CD4-positive, alpha-beta T cell treated with Interferon alpha-2 for 1 hour (primary cell): ENCODE measurements at places on chromosomes 1 and 21.

DNA sequence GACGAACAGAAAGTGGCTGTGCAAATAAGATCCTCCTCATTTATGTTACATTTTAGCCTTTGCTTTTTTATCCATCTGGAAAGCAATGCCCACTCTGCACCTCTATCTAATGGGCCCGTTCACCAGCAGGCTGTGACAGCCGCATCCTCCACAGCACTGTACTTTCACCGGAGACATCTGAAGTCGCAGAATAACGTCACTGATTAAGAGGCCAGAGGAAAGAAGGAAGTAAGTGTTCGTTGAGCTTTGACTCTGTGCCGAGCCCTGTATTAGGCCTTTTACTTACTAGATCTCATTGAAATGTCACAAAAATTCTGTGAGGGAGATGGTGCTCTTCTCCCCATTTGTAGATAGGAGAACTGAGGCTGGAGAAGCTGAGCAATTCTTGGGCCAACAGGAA is 62.3 kb downstream of the KAZN start:
- no peak for DNase-seq

GRCh38 chr1:73310797-73311381 is 887.1 kb downstream of the LRRIQ3 start:
- DNase-seq, result no peak

GRCh38 chr1:232547938-232548484 is 81.9 kb downstream of the SIPA1L2 start:
- no peak for DNase-seq

GRCh38 chr1:2819831-2820730 is 18.6 kb upstream of the TTC34 start:
- no peak for DNase-seq

DNA sequence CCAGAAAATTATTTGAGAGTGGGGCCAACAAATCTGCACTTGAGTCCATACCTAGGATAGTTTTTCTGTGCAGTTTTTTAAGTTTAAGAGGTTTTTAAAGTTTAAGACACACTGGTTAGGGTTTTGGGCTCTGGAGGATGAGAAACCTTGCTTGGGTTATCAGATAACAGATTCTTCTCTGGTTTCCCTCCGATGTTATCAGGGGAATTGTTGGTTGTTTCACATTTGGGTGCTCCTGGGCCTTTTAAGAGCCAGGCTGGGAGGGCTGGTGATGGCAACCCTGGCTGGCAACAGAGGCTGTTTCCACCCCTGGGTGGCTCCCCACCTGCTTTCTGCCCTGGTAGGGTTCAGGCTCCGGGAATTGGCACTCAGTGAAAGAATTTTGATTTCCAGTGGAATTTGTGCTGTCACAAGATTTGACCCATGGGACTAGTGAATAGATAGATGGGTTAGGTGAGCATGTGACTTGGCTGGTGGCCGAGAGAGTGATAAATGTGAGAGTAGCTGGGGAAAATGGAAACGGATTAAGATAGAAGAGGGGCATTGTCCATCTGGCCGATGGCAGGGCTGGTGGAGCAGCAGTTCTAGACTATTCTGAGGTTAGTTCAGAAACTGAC is 14.8 kb downstream of the VANGL1 start:
- no peak for DNase-seq

- DNase-seq, result no peak
Observed at GRCh38 chr1:229133811-229134210, 137.1 kb upstream of the RAB4A start.

GRCh38 chr1:93992954-93993353 is 83.7 kb upstream of the GCLM start:
- DNase-seq, result no peak

- no peak for DNase-seq
Observed at GRCh38 chr1:39722495-39722894, 16.2 kb upstream of the PPIE start.

GRCh38 chr1:235937123-235937522 is 70.4 kb upstream of the LYST start:
- DNase-seq, result no peak

GRCh38 chr1:88324899-88325298 is 359.2 kb upstream of the PKN2 start:
- no peak for DNase-seq

DNA sequence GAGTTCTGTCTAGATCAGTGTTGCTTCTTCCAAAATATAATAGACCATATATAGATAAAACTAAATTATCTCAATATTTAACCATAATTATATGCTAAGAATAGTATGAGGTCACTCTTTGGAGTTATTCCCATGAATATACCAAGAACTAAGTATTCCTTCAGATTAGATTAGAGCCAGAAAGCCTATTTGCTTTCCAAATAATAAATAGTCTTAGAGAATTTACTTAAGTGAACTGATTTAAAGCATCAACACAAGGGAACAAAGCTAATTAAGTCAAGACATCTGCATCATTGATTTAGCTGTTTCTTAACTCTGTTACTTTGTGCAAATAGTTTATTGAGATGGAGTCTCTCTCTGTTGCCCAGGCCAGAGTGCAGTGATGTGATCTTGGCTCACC is 35.7 kb downstream of the FNBP1L start:
- DNase-seq, result no peak

GRCh38 chr1:18891426-18891780 is 11.0 kb downstream of the ALDH4A1 start:
- DNase-seq, result no peak

DNA sequence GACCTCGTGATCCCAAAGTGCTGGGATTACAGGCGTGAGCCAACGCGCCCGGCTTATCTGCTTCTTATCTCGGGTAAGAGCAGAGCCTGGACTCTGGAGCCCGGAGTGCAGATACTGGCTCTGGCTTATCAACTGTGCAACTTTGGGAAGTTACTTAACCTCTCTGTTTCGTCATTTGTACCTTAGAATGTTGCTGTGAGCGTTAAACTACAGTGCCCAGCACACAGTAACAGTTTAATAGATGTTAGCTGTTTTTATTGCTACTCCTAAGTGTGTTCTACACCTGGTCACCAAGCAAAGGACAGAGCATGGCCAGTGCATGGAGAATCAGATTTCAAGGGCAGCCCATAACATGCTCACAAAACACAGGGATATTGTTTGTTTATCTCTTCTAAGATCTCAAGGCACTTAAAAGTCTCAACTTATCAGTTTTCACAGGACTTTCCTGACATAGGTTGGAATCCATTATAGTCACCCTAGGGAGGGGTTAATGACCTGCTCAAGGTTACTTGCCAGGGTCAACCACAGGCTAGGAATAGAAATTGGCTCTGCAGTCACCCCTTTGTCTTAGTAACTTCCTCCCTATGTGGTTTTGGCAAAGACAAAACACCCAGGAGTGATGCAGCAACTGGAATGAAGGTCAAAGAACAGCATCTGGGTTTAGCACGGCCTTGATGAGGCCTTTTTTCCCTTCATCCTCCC is 22.5 kb upstream of the SRP9 start:
- no peak for DNase-seq

GRCh38 chr1:228830185-228830953 is 95.1 kb downstream of the RHOU start:
- no peak for DNase-seq

GRCh38 chr1:192810253-192810880 is 1.5 kb downstream of the RGS2 start:
- DNase-seq, result no peak

- DNase-seq, result no peak
Observed at GRCh38 chr1:181789395-181789794, 272.1 kb downstream of the ZNF648 start.

- no peak for DNase-seq
Observed at GRCh38 chr1:5991381-5992025, 722 bp downstream of the NPHP4 start.
